T1000 (cell line): ENCODE measurements at places on chromosomes 3 and 15.

- no peak for DNase-seq
Observed at GRCh38 chr3:57949785-57950615, 58.2 kb upstream of the FLNB start.

DNA sequence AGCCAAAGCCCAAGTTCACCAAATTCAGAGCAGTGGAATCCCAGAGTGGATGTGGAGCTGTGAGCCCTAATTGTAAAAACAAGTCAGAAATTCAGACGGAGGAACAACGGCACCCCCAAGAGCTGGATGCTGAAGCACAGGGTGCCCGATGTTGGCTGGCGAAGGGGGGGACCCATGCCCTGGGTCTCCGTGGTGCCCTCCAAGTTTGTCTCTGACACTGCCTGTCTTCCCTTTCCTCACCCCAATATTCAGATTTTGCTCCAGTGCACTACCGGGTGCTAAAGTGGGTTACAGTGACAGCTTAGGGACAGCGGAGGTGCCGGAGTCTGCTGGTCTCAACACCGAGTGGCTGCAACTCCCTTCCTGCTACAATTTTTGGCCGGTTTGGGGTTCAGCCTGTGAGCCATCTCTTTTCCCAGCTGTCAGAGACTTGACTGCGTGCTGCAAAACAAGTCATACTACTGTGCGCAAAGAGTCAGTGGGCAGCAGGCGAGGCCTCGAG is 6.6 kb downstream of the GRIP2 start:
- no peak for DNase-seq

DNA sequence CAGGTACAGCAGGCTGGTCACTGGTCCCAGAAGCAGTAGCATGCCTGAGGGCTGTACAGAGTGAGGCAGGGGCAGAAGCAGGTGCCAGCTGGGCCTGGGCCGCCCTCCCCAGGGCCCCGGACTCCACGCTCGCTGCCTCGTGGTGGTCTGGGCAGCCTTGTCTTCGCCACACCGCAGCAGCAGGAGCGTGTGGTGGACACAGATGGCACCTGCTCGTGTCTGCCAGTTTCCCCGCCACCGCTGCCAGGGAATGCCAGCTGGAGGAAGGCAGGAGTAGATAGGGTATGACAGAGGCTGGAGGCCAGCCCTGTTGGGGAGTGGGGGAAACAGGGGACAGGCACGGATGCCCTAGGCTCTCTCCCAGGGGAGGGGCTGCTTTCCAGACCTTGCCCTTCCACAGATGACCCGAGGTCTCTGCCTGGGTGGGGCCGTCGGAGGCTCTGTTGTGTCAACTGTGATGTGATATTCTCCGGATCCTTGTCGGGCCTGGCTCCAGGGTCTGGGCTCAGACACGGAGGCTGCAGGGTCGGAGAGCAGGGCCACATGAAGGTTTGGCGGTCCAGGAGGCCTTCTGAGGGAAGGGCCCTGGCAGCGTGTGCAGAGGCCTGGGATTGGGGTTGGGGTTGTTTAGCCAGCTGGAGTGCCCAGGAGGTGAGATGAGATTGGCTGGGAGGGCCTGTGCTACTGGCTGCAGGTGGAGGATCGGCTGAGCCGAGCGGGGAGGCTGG is 33.6 kb downstream of the GOLGA6L10 start:
- DNase-seq: no peak

DNA sequence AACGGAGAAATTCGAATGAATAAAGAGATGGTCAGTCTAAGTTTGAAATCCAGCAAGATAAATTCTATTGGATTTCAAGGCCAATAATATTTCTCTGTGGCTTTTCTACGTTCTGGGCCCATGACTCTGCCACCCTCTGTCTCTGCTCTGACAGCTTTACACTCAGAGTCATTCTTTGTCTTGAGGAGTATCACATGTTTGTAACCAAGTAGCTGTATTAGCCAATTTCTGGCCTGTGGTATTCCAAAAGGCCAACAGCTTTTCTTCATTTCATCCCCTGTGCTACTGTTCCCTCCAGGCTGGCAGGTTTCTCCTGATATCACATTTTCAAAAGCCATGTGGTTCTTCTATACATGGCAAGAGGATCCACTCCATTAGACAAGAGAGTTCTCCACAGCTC is 324.1 kb upstream of the CNTN4 start:
- no peak for DNase-seq

- no peak for DNase-seq
Observed at GRCh38 chr15:42092398-42093318, 1.7 kb downstream of the PLA2G4D start.

GRCh38 chr3:128787256-128788253 is 61.6 kb downstream of the RAB7A start:
- no peak for DNase-seq

DNA sequence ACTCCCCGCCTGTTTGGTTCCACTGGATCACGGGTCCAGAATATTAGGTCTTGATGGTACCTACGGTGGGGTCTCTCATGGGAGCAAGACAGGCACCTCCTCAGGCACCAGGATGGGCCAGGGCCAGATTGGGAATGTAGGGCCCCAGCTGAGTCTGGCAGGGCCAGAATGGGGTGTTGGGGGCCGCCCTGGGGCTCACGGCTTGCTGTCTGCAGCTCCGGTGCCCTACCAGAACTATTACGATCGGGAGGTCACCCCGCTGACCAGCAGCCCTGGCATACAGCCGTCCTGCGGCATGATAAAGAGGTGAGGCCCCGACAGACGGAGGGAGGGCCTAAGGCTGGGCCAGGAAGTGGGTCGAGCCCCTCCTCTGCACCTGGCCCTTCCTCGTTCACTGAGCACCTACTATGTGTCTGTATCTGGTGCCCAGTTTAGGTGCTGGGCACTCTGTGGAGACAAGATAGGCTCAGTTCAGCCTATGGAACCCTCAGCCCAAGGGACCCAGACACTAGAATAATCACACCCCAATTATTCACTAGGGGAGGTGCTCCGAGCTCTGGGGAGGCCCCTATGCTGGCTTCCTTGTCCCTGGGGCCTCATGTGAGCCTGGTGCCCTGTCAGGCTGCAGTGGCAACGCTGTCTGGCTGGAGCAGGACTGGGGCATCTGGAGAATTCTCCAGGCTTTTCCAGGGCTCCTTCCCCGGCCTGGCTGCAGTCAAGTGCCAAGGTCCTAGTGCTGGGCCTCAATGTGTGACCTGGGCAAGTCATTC is 37.9 kb downstream of the PSTPIP1 start:
- DNase-seq: no peak

GRCh38 chr15:88178631-88179030 is 77.9 kb downstream of the NTRK3 start:
- DNase-seq: no peak

GRCh38 chr15:72781631-72782030 is 1.9 kb downstream of the ADPGK start:
- DNase-seq: no peak

GRCh38 chr3:157672061-157672460 is 168.8 kb upstream of the VEPH1 start:
- DNase-seq: no peak

DNA sequence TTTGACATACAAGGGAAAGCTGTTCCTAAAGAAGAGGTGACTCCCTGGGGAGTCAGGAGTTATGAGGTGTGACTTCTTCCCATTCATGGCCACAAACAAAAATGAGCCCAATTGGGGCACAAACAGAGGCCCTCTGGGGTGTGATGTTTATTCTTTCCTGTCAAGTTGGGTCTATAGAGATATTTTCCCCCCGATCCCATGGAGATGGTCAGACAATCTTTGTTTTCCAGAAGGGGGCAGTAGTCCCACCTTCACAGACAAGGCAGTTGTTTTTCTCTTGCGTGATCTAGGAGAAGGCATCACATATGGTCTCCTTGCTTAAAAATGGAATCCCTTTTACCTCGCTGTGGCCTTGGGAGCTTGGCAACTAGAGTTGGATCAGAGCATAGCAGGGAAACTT is 110.3 kb downstream of the MFSD1 start:
- DNase-seq: no peak

- DNase-seq: no peak
Observed at GRCh38 chr3:57110798-57111197, 50.3 kb downstream of the SPATA12 start.

DNA sequence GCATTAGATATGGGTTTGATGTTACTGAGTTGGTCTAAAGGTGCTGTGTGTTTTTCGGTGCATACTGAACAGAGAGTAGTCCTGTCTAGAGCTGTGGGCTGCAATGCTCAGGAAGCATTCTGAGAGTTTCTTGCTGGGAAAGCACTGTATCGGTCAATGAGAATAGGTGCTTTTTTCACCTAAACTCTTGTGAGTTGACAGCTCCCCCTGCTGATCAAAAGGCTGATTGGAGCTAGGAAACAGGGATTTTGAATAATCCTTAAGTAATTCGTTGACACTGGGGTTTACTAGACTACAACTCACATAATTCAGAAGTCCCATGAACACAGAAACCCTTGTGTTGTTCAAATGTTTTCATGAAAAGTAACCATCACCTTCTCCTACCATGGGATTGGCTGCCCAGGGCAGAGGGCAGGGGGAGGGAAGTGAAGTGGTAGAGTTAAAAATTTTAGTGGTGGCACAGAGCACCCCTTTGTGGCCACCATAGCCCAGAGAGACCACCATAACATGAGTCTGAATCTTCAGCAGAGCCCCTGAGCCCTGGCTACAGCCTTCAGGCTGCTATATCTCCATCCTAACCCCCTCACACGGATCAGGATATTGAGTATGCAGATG is 13.0 kb upstream of the MANF start:
- DNase-seq: peak; percentile 34

DNA sequence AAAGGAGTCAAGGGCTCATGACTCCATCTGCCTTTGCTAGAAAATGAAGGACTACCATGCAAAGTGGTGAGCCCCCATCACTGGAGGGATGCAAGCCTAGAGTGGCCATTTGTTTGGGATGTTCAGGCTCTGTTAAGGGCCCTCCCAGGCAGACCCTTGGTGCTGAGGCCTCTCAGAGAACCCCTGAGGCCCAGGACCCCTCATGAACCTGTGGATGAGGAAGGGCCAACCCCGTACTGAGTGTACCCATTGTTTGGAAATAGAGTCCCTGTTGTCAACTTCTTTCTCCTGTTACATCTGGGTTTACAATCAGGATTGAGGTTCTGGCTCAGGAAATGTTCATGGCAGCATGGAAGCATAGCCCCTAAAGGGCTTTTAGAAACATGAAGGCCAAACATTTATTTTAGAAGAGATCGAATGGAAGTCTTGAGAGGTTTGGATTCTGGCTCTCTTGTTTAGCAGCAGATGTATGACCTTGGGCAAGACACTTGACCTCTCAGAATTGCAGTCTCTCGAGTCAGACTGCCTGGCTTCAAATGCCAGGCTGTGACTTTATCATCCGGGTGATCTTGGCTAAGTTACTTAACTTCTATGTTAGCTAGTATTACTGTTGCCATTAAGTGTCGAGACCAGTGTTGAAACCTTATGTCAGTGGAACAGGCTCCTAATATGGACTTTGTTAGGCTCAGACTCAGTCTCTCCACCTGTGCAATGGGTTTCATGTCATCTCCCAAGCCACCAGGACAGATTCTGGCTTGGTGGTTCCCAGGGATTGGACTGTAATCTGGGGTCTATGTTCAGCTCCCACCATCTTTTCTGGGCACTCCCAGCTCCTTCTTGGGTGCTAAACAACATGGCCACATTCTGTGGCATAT is 12.4 kb downstream of the ITGA11 start:
- no peak for DNase-seq

GRCh38 chr3:18586076-18586475 is 160.9 kb upstream of the SATB1 start:
- no peak for DNase-seq

GRCh38 chr3:59473636-59474035 is 423.8 kb upstream of the CFAP20DC start:
- DNase-seq: no peak

DNA sequence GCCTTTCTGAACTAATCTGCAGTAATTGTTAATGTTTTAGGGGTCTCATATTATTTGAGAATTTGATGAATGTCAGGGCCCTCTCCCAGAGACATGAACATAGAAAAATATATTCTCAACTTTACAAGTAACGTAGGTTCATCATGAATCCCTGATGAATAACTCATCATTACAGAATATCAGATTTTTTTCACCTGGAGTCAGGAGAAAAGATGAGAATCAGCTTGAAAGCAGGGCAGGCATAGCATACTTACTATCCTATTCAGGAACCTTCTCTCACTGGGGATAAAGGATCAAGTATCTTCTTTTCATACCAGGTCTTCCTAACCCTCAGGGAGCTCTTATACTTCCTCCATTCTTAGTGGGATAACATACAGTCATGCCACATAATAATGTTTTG is 552.6 kb upstream of the TBL1XR1 start:
- DNase-seq: no peak

DNA sequence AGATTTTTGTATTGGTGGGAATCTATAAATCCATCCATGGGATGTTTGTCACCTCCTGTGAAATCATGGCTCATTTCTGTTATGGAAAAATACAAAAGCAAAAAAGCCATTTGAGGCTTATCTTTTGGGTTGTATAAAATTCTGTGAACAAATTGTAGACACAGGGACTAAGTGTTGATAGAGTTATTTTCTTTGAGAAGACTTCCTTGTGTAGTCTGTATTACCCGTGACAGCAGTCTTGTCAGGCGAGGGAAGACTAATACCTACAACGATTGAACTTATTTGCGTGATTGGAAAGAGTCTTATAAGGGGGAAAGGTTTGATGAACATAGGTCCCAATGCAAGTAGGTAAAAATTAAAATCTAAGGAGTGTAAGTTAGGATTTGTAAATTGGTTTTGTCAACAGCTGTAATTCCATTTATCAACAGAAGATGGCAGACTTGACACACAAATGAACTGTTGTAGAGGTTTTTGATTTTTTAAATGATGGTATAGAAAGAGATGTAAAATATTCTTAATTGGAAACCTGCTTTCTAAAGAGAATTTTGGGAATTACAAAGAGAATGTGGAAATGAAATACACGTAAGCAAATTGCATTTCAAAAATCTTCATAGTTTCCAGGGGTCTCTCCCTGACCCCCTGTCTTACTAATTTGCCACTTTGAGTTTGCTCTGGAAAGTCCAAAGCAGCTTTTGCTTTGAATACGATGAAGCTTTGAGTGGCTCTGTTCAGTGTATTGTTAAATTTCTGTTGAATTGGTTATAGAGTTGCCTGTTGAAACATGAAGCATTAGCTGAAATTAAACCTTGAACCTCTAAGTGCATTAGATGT is 33.2 kb downstream of the SLC25A26 start:
- DNase-seq: no peak

DNA sequence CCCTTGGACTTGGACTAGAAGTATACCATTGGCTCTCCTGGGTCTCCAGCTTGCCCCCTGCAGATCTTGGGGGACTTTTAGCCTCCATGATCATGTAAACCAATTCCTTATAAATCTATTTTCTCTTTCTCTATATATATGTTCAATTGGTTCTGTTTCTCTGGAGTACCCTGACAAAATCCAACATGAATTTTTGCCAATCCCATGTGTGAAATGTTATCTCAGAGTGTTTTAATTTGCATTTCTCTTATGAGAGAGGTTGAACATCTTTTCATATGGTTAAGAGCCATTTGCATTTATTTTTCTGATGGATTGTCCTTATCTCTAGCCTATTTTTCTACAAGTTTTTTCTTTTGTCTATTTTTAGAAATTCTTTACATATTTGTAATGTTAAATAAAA is 131.7 kb upstream of the NEO1 start:
- DNase-seq: no peak

- DNase-seq: no peak
Observed at GRCh38 chr3:154783061-154783460, 297.1 kb upstream of the MME start.

- DNase-seq: no peak
Observed at GRCh38 chr15:40031300-40031699, 7.7 kb downstream of the SRP14 start.
